ENCODE measurements at places on chromosomes 12 and 14. TPM values are rescaled to one million over a fixed set of nuclear protein-coding genes. Genes with fewer than 3 reads are reported as not detected.

ZDHHC22 gene
- not detected for total RNA-seq

DNA sequence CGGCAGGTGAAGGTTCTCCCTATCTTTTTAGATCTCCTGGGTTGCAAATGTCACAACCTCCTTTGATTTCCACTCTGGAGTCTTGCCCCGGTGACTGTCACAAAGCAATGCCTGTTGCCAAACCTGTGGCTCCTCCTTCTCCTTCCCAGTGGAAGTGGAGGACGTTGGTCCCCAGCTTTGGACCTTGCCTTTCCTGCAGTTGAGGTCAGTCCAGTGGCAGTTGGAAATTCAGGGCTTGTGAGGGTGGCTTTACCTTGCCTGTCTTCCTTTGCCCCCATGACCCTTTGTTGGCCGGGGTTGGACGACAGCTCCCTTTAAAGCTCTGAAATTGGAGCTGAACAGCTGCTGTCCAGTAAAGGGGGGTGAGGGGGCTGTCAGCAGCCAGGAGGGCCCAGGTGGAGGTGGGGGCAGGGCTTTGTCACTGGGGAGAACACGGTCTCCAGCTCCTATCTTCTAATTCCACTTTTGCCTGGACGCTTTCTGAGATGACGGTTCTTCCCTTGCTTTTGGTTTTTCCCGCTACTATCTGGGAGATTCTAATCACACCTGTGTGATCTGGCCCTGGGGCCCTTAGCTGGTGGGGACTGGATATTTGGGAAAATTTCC lies 4.1 kb downstream of the TEAD4 start:
- H3K27me3 ChIP-seq, result no peaks in the 10 kb centered on the region
- DNase-seq, result peak; percentile 28
- H3K4me3 ChIP-seq, result no peak overlapping the region
- H3K36me3 ChIP-seq, result no peaks in the 10 kb centered on the region
- peaks cover 3% of the 10 kb centered on the region for H3K4me1 ChIP-seq
- H3K27ac ChIP-seq, result peak overlapping the region; percentile 78

GRCh38 chr12:51188359-51189051 lies 15.6 kb upstream of the TFCP2 start:
- no peak overlapping the region for H3K4me3 ChIP-seq
- no peak overlapping the region for H3K27ac ChIP-seq
- no peaks in the 10 kb centered on the region for H3K27me3 ChIP-seq
- DNase-seq, result no peak
- no peaks in the 10 kb centered on the region for H3K4me1 ChIP-seq
- H3K36me3 ChIP-seq, result peaks cover 4% of the 10 kb centered on the region

GRCh38 chr12:1989111-1989510 lies 15.1 kb downstream of the DCP1B start:
- H3K36me3 ChIP-seq, result peaks cover 7% of the 10 kb centered on the region
- DNase-seq, result no peak
- no peak overlapping the region for H3K4me3 ChIP-seq
- H3K4me1 ChIP-seq, result peaks cover 12% of the 10 kb centered on the region

LGALS3 gene
- total RNA-seq, result 166 TPM

- H3K36me3 ChIP-seq, result no peaks in the 10 kb centered on the region
- H3K27ac ChIP-seq, result no peak overlapping the region
- no peak overlapping the region for H3K4me3 ChIP-seq
Observed at GRCh38 chr14:105701456-105702274, 175.3 kb downstream of the TMEM121 start.

GRCh38 chr14:102945346-102946130 lies 23.1 kb downstream of the AMN start:
- peaks cover 20% of the 10 kb centered on the region for H3K36me3 ChIP-seq
- no peak overlapping the region for H3K4me3 ChIP-seq
- no peak for DNase-seq
- H3K4me1 ChIP-seq, result no peaks in the 10 kb centered on the region
- no peak overlapping the region for H3K27ac ChIP-seq

C12orf42 gene
- total RNA-seq, result not detected

MLEC gene
- 56.8 TPM for total RNA-seq

GRCh38 chr12:116143909-116144308 lies 133.6 kb downstream of the MED13L start:
- peaks cover 23% of the 10 kb centered on the region for H3K4me1 ChIP-seq
- H3K4me3 ChIP-seq, result no peak overlapping the region
- H3K27ac ChIP-seq, result no peak overlapping the region

DNA sequence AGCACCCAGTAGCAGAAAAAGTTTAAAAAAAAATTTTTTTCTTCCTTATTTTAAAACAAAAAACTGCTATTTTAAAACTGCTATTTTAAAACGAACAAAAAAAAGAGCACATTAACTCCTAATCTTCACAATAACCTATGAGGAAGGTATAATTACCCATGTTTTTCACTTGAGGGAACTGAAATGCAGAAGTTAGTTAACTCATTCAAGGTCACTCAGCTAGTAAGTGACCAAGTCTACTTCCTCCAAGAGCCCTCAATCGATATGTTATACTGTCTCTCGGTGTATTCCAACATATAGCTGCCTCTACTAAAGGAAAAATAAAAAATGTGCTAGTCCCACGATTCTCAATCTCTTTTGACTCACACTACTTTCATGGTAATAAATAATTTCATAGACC lies 7.8 kb downstream of the RPAP3 start:
- H3K27ac ChIP-seq, result no peak overlapping the region
- no peak for DNase-seq
- peaks cover 15% of the 10 kb centered on the region for H3K36me3 ChIP-seq
- no peaks in the 10 kb centered on the region for H3K27me3 ChIP-seq
- H3K4me3 ChIP-seq, result no peak overlapping the region

DNA sequence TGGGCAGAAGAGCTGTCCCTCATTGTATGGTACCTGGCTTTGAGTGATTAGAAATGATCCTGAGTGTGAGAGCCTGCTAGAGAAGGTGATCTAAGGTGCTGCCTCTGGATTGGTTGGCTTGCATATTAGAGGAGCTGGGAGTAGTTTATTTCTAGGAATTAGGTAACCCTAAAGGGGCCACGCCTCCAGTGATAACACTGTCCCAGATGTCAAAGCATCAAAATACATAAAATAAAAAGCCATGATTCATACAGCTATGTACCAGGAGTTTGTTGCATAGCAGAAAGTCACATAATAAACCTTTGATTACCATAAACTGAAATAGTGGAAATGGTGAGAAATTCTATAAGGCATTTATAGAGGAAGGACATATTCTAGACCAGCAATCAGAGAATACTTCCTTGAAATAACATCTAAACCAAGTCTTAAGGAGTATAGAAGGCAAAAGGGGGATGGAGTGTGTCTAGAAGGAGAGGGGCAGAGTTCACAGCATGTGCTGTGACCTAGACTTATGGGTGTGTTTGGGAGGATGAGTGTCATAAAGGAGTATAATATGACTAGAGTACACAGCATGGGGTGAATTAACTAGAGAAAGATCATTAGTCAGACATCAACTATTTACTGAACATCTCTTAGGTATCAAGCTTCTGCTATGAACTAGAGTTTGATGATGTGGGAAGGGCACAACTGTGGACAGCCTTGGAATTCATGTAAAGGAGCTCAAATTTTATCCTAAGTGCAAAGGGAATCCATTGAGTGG lies 686.4 kb downstream of the GALC start:
- H3K36me3 ChIP-seq, result no peaks in the 10 kb centered on the region
- H3K27me3 ChIP-seq, result no peaks in the 10 kb centered on the region
- H3K4me1 ChIP-seq, result no peaks in the 10 kb centered on the region
- H3K27ac ChIP-seq, result no peak overlapping the region
- no peak for DNase-seq

NAV3 gene
- total RNA-seq, result 12.5 TPM

SLC39A5 gene
- total RNA-seq, result 1.1 TPM

GRCh38 chr12:122355706-122356105 lies 66.8 kb downstream of the CLIP1 start:
- no peak overlapping the region for H3K4me3 ChIP-seq
- no peaks in the 10 kb centered on the region for H3K4me1 ChIP-seq
- peaks cover 26% of the 10 kb centered on the region for H3K36me3 ChIP-seq
- DNase-seq, result no peak

DNA sequence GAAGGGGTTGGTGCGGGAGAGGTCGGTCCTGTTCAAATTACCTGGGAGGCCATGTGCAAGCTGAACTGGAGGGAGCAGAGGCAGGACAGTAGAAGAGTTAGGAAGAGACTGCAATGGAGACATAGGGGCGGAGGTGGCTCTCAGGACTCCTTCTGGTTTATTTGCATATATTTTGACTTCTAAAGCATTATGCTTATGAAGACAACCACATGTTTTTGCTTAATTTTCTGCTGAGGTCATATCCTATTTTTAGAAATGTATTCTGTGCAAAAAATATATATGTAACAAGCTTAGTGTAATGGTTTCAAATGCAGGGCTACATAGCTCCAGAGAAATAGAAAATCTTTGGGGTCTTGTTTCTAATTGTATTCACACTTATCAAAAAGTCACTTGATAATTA lies 137.0 kb upstream of the MDM1 start:
- no peak for DNase-seq
- no peaks in the 10 kb centered on the region for H3K4me1 ChIP-seq
- no peaks in the 10 kb centered on the region for H3K36me3 ChIP-seq
- no peak overlapping the region for H3K4me3 ChIP-seq
- H3K27me3 ChIP-seq, result no peaks in the 10 kb centered on the region

GRCh38 chr12:103572312-103573045 lies 14.6 kb upstream of the STAB2 start:
- H3K4me3 ChIP-seq, result no peak overlapping the region
- no peaks in the 10 kb centered on the region for H3K4me1 ChIP-seq
- DNase-seq, result no peak
- no peak overlapping the region for H3K27ac ChIP-seq

DEGS2 gene
- total RNA-seq, result 5.2 TPM

DNA sequence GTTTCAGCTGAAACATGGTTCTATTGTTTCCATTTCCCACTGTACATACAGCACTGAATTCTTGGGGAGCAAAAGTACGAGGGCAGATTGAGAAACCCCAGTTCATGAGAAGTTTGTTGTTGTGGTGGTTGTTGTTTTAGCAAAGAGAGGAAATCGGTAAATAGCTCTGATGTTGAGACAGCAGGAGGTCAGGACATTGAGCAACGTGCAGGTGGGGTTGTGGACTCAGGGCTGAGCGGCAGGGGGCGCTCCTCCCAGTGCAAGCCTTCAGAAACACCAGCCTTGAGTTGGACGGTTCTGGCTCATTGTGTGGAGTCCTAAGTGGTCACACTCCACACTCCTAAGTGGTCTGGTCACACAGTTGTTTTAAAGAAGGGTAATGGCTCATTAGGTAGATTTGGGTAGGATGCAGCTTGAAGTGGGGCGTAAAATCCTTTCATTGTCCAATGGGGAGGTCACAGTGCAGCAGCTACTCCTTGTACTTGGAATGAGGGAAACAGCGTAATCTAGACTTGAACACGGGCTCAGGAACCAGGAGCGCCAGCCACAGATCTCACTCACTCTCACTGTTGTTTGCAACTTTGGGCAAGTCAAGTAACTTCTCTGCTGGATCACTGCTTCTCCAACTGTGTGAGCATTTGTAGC lies 14.5 kb upstream of the PWP1 start:
- DNase-seq, result no peak
- H3K27me3 ChIP-seq, result no peaks in the 10 kb centered on the region
- no peaks in the 10 kb centered on the region for H3K4me1 ChIP-seq
- H3K27ac ChIP-seq, result no peak overlapping the region

GRCh38 chr14:93855737-93856136 lies 67.5 kb upstream of the PRIMA1 start:
- DNase-seq, result no peak
- no peaks in the 10 kb centered on the region for H3K27me3 ChIP-seq
- no peak overlapping the region for H3K27ac ChIP-seq
- no peaks in the 10 kb centered on the region for H3K4me1 ChIP-seq

LYZ gene
- 186 TPM for total RNA-seq

KRT72 gene
- not detected for total RNA-seq

DNA sequence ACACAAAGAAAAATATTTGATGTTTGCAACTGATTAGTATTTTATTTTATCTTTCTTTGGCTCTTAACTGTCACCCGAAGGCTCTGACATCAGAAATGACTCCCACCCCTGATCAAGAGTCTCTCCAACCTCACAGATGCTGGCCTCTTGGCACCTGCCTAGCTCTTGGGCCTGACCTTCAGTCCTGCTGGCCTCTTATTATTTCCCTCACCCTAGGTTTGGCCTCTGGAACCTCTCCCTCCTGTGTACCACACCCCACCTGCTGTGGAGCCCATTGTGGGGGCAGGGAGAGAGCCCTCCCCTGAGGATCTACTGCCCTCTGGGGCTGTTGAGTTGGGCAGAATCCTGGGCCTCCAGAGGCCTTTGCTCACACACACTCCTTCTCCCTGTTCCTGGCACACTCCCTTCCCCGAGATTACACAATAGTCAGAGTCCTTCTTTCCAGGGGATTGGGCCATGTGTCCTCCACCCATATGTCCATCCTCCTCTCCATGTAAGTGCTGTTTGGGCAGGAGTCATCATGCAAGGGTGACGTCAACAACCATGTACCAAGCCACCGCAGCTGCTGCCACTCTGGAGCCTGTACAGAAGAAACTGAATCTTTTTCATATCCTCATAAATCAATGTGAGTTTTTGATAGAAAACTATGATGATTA lies 124.3 kb downstream of the RASSF9 start:
- peak; percentile 18 for DNase-seq
- H3K36me3 ChIP-seq, result no peaks in the 10 kb centered on the region
- H3K27ac ChIP-seq, result peak overlapping the region; percentile 6
- H3K27me3 ChIP-seq, result no peaks in the 10 kb centered on the region

GRCh38 chr12:12511895-12512711 lies 50.6 kb downstream of the DUSP16 start:
- H3K4me3 ChIP-seq, result no peak overlapping the region
- peaks cover 33% of the 10 kb centered on the region for H3K4me1 ChIP-seq
- no peaks in the 10 kb centered on the region for H3K27me3 ChIP-seq
- H3K36me3 ChIP-seq, result peaks cover 4% of the 10 kb centered on the region

DNA sequence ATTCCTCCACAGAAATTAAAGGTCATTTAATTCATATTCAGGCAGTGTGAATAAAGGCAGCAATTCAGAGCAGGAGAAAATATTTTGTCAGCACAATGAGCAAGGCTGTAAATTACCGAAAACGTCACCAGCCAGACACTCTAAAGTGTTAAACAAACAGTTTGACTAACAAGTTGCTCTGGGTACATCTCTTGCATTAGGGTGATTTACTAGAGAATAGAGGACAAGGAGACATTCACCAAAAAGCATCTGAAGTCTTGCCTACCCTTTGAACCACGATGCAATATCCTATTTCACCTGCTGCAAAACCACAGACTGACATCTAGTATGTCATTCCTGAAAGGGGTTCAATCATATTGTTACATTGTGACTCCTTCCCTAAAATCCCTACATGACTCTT lies 27.1 kb upstream of the GPHB5 start:
- H3K27me3 ChIP-seq, result no peaks in the 10 kb centered on the region
- DNase-seq, result no peak
- no peaks in the 10 kb centered on the region for H3K36me3 ChIP-seq
- no peaks in the 10 kb centered on the region for H3K4me1 ChIP-seq
- no peak overlapping the region for H3K4me3 ChIP-seq
- H3K27ac ChIP-seq, result no peak overlapping the region

PLA2G1B gene
- total RNA-seq, result 33.9 TPM

CHFR gene
- 59.9 TPM for total RNA-seq

GRCh38 chr12:46380022-46380796 lies 7.6 kb upstream of the SLC38A2 start:
- peaks cover 7% of the 10 kb centered on the region for H3K4me1 ChIP-seq
- no peaks in the 10 kb centered on the region for H3K36me3 ChIP-seq
- no peak overlapping the region for H3K27ac ChIP-seq
- H3K4me3 ChIP-seq, result no peak overlapping the region

SLC35E3 gene
- 9.0 TPM for total RNA-seq

GRCh38 chr12:132610051-132610759 lies at the start of gene LRCOL1:
Gene LRCOL1 (minus strand): TSS chr12:132610582. CDS start chr12:132606251, 4,331 bp downstream.
- no peaks in the 10 kb centered on the region for H3K36me3 ChIP-seq
- H3K4me3 ChIP-seq, result no peak within 1 kb of the TSS
- no peak within 1 kb of the TSS for H3K27ac ChIP-seq
- no peaks in the 10 kb centered on the region for H3K27me3 ChIP-seq

TOMM20L gene
- total RNA-seq, result 0.74 TPM

Data from lung (tissue), 17 donors.